ENCODE measurements at places on chromosomes 16 and 17.

- no peak for DNase-seq
Measured at GRCh38 chr17:67059372-67059771, 15.0 kb downstream of the CACNG1 start.

GRCh38 chr16:1526608-1527555, 6.6 kb upstream of the TMEM204 start:
- DNase-seq, result no peak

DNA sequence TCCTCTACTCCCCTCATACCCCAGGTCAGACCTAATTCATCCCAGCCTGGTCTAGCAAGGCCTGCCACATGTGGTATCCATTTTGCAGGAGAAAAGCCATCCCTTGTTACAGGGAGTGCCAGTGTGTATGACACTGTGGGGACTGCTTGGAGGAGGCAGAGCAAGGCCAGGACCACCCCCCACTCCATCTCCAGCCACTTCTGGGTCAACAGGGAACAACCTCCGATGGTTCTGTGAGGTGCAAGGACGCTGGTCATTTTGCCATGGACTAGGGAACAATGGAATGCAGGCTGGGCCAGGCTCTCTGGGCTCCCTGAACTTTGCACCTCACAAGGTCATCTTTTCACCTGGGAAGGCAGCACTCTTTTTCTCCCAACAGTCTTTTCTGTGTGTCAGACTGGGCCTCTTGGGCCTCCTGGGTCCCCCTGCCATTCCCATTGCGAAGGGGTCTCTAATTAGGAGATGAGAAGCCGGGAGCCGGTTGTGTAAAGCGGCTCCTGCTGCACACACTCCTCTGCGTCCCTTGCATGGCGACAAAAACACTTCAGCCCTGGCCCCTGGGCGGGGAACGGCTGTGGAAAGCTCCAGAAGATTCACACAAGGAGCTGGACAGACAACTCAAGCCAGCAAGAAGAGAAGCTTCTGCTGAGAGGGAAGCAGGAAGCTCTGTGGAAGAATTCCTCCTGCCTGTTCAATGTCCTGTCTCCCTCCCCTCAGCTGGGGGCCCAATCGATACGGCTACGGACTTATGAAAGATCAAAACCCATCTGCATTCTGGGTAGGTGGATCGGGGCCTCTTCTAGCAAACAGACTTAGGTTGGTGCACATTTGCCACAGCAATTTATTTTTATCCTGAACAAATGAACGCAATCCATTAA, 38.5 kb upstream of the MTSS2 start:
- no peak for DNase-seq

GRCh38 chr17:6422654-6423241, 12.2 kb downstream of the AIPL1 start:
- no peak for DNase-seq

DNA sequence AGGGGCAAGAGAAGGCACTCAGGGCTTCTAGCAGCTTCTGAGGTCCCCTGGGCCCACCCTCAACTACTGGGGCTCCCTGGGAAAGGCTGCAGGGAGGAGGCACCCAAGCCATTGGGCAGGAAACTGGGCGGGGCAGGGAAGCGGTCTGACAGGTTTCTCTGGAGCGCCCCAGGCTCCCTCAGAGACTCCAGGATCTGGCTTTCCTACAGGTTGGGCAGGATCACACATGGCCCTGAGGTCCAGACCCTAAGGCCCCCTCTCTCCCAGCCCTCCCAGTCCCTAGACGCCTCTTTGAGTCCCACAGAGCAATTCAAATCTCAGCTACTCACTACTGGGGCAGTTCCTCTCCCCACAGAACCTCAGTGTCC, 14.3 kb downstream of the JUP start:
- no peak for DNase-seq

DNA sequence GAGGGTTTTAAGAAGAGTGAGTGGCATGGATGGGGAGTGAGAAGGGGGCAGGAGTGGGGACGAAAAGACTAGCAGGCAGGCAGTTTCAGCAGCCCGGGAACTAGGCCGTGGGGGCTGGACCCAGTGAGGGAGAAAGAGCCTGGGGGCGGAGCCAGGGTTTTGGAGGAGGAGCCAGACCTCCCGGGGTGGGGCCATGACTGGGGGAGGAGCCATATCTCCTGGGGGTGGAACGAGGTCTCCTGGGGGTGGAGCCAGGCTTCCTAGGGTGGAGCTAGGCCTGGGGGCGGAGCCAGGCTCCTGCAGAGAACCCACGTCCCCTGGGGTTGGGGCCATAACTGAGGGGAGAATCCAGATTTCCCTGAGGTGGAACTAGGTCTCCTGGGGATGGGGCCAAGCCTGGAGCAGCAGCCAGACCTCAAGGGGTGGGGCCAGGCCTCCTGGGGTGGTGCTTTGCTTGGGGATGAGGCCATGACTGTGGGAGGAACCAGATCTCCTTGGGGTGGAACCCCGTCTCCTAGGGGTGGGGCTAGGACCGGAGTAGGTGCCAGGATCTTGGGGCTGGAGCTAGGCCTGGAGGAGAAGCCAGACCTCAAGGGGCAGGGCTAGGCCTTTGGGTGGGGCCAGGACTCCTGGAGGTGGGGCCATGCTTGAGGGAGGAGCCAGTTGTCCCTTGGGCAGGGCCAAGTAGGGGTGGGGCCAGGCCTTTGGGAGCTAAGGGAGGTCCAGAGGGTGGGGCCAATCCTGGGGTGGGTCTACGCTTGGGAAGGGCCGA, 41.7 kb upstream of the JPH3 start:
- no peak for DNase-seq

GRCh38 chr16:23081675-23082119, 67.6 kb downstream of the USP31 start:
- DNase-seq, result no peak

DNA sequence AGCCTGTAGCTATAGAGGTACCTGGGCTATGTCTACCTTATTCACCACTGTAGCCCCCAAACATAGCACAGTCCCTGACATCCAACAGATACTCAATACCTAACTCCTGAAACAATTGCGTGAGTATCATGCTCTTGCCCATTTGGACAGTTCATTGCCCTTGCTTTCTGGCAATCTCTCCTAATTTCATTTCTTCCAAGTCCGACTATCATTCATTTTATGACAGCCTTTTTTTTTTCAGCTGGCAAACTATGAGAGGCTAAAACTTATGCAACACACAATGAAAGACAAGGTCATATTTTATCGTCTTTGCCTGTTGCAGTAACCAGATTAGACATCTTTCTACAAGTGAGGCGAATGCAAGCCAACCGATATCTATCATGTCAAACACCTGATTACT, 169.2 kb downstream of the RBFOX1 start:
- DNase-seq, result no peak
